Sciatic nerve (tissue), 2 donors: ENCODE measurements at places on chromosomes 1 and 21.
A peak's percentile ranks its signal among the peaks of the same experiment; 100 is the strongest.

- no peak for DNase-seq
These were observed 4.3 kb downstream of the IGSF9 start for GRCh38 chr1:159941141-159941540.

DNA sequence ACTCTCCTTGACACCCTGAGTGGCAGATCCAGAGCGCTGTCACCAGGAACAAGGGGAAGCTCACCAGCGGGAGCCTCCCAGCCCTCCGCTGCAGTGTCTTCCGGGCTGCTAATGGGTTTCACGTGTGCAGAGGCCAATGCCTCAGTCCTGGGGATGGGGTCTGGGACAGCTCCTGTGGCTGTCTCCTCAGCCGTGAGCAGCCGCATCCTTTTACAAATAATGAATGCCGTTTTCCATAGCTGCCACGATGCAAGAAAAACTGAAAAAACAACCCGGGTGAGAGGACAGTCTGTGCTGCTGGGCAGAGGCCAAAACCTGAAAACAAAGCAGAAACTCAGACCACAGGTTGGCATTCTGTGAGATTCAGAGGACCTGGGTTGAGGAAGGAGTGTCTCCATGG is 212.2 kb upstream of the RAB4A start:
- DNase-seq, result no peak

DNA sequence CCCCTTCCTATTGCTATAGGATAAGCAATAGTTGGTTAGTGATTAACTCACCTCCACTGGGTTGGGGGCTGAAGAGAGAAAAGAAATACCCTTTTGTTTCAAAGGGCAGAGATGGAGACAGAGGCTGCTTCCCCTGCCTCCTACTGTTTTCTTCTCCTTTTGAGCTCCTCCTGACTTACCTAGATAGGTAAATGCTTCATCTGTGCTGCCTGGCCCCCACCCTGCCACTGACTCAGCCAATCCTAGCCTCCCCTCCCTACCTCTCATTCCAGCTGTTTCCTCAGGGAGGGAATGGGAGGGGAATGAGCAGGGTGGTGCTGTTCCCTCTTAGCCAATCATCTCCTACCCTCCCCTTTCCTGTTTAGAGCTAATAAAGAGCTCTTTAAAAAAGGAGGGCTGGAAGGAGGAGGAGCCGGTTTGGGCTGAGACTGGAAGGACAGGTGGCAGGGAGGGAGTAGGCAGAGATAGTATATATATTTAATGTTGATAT is at the start of gene C1orf116:
Gene C1orf116 (minus strand): TSS at position 229 of the 490 bp plus-strand sequence. CDS start 5,158 bp downstream, outside the sequence.
- no peak for DNase-seq

- DNase-seq, result no peak
These were observed 12.0 kb downstream of the DDAH1 start for GRCh38 chr1:85452948-85453347.

- DNase-seq, result peak; percentile 66
These were observed 61.8 kb upstream of the PTGFRN start for GRCh38 chr1:116847688-116848531.

GRCh38 chr21:44551340-44551961 is at the start of gene KRTAP10-2:
KRTAP10-2 (minus strand) TSS chr21:44551505; CDS start chr21:44551458, 47 bp downstream.
- DNase-seq, result peak; percentile 38

DNA sequence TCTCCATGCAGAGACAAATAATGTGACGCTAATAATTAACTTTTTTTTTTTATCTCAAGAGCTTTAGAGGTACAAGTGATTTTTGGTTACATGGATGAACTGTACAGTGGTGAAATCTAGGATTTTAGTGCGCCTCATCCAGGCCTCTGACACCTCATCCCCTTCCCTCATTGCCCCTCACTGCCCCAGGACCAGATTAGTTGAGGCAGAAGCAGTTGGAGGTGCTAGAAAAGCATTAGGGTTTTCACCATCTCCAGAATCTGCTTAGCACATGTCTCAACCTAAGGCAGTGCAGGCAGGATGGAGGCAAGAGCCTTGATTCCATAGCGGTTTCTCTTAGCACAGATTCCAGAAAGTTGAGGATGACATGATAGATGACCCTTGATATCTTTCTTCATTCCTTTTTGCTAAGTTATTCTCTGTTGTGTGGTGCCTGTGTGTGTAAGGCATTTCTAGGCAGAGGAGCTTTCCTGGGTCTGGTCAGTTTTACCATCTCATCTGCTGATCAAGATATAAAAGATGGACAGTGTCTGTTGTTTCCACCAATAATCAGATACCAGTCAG is 16.3 kb upstream of the IL10 start:
- no peak for DNase-seq

GRCh38 chr1:45442272-45442671 is 48.7 kb downstream of the TESK2 start:
- DNase-seq, result no peak
